Stimulated activated CD8-positive, alpha-beta memory T cell treated with anti-CD3 and anti-CD28 coated beads, Interleukin-15, amount 100 ng/mL, for 1 hour (primary cell): ENCODE measurements at places on chromosomes 12 and 14.

- no peak for DNase-seq
Observed at GRCh38 chr12:34398706-34399630, 376.7 kb downstream of the ALG10 start.

DNA sequence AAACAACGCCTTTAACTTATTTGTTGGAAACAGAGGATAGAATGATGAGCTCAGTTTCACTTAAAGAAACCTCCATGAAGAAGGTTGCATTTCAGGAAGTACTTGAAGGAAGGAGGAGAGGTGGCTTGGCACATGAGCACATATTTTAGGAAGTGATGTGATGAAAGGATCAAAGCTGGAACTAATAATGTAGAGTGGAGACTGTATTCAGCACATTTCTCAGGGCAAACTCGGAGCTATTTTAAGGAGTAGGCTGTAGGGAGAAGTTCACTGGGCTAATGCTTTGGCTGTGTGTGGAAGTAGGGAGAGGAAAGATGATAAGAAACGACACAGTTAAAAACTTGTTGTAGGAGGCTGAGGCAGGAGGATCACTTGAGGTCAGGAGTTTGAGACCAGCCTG, 272.8 kb downstream of the AKAP6 start:
- no peak for DNase-seq

GRCh38 chr12:7602277-7602676, 63.4 kb downstream of the APOBEC1 start:
- DNase-seq: no peak

DNA sequence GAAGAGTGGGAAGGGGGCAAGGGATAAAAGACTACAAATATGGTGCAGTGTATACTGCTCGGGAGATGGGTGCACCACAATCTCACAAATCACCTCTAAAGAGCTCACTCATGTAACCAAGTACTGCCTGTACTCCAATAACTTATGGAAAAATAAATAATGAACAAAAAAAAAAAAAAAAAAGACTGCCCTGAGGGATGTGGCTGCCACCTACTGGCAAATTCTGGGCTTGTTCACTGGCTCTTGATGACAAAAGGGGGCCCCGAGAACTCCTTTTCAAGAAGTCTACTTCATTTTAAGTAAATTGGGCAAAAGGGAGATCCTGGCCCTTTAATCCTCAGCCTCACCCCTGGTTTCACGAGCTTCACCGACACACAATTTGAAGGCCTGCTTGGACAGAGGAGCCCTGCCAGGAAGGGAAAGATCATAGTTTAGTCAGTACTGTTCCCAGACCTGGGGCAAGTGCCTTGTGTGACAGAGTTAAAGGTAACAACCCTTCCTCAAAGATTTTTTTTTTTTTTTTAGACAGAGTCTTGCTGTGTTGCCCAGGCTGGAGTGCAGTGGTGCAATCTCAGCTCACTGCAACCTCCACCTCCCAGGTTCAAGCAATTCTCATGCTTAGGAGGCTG, 26.1 kb upstream of the STAC3 start:
- no peak for DNase-seq

- no peak for DNase-seq
Observed at GRCh38 chr14:100019156-100019744, 46.0 kb upstream of the EVL start.

GRCh38 chr12:34388636-34389377, 366.5 kb downstream of the ALG10 start:
- no peak for DNase-seq

GRCh38 chr14:75884198-75884611, 97.6 kb downstream of the TGFB3 start:
- no peak for DNase-seq

GRCh38 chr14:43410631-43411030, 1096.5 kb downstream of the FSCB start:
- no peak for DNase-seq

- no peak for DNase-seq
Observed at GRCh38 chr12:129902371-129903091, 1.3 kb downstream of the TMEM132D start.

GRCh38 chr14:103504991-103505565, 17.6 kb downstream of the CKB start:
- DNase-seq: no peak

- DNase-seq: no peak
Observed at GRCh38 chr12:98438656-98439230, 76.6 kb upstream of the TMPO start.

DNA sequence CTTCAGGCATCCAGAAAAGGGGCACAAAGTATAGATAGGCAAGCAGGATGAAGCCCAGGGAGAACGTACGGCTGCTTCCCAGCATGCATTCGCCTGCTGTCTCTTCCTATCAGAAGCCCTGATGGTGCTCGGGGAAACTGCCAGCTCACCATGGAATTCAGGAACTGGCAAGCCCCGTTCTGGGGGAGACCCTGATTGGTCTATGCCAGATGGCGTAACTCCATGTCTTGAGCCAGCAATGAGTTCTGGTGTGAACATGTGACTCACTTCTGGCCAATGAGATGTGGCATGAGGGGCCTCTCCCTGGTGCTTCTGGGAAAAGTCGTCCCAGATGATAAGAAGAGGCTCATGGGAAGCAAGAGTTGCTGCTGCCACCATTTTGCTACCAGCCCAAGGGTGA, 270.8 kb downstream of the BCL11B start:
- no peak for DNase-seq

- no peak for DNase-seq
Observed at GRCh38 chr12:31651893-31652521, 7.5 kb upstream of the ETFBKMT start.

GRCh38 chr12:76374386-76375020, 26.3 kb upstream of the BBS10 start:
- DNase-seq: no peak

GRCh38 chr12:48973941-48974673, 2.6 kb upstream of the WNT10B start:
- no peak for DNase-seq

- DNase-seq: no peak
Observed at GRCh38 chr12:59079002-59079401, 158.7 kb upstream of the LRIG3 start.

- DNase-seq: no peak
Observed at GRCh38 chr12:90399357-90399756, 555.6 kb downstream of the CCER1 start.

GRCh38 chr12:47849261-47849660, 29.6 kb upstream of the HDAC7 start:
- DNase-seq: no peak

GRCh38 chr12:116009805-116010204, 267.7 kb downstream of the MED13L start:
- no peak for DNase-seq

DNA sequence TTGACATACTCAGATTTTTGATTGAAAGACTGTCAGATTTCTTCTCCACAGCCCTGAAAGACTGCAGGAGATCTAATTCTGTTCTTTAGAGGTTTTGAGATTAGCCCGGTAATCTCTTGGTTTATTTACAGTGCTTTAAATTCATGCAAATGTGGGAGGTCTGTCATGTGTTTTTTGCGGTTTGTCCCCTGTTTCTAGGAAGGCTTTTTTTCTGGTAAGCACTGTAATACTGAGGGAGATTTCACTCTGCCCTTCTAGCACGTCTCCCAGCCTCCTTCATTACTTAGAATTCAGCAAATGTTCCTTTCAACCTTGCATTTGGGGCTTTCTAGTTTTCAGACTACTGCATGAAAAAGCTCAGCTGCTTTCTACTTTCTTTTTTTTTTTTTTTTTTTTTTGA, 31.1 kb downstream of the GPHN start:
- DNase-seq: no peak

GRCh38 chr12:21949036-21949435, 7.8 kb upstream of the ABCC9 start:
- no peak for DNase-seq

DNA sequence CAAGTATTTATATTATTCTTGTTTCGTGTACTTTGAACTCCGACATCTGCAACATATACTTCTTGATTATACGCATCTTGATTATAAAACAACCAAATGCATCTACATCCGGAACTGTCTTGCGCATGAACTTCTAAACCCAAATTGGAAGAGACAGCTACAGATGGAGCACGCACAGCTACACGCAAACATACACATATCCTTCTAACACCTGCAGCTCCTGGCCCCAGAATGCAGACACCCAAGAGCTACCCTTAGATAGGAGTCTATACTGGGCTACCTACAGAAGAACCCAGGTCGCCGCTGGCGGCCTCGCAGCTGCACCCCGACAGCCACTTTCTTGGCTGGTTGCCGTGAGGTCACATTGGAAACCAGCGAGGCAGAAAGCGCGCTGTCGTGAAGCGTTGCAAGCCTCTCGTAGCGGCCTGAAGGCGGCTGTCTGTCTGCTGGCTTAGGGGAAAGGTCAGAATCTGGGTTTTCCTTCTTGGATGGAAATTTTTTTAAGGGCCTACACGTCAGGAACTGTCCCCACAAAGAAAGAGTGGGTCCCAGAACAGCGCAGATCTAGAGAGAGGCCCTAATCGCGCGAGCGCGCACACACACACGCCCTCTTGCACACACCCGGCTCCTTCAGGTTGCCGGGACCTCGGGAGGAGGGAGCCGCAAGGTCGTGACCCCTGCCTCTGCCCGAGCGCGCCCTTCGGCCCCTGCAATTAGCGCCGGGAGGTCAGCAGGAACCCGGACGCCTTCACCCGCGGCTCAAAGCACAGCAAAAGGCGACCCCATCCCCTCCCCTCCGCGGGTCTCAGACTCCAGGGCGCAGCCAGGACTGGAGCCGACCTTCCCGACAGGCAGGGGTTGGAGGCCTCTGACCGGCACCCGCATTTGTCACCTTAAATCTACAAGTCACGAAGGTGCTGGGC, 17.0 kb downstream of the TBX3 start:
- DNase-seq: no peak

DNA sequence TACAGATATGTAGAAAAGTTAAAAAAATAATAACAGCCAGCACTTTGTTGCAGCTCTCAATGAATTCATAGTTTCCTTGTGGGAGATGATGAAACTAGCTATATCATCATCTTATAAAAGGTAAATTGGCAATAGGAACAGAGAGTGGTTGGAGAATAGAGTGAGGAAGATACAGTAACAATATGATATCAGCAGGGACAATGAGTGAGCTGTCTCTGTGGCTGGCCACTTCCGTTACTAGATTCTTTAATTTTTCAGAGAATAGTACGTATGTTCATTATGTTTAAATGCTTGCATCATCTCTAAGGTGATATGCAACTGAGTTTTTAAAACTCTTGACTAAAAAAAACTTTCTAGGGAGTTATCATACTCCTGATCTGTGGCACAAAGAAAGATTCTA, 1006.2 kb upstream of the FLRT2 start:
- DNase-seq: no peak

- no peak for DNase-seq
Observed at GRCh38 chr14:99143126-99143525, 128.9 kb downstream of the BCL11B start.

DNA sequence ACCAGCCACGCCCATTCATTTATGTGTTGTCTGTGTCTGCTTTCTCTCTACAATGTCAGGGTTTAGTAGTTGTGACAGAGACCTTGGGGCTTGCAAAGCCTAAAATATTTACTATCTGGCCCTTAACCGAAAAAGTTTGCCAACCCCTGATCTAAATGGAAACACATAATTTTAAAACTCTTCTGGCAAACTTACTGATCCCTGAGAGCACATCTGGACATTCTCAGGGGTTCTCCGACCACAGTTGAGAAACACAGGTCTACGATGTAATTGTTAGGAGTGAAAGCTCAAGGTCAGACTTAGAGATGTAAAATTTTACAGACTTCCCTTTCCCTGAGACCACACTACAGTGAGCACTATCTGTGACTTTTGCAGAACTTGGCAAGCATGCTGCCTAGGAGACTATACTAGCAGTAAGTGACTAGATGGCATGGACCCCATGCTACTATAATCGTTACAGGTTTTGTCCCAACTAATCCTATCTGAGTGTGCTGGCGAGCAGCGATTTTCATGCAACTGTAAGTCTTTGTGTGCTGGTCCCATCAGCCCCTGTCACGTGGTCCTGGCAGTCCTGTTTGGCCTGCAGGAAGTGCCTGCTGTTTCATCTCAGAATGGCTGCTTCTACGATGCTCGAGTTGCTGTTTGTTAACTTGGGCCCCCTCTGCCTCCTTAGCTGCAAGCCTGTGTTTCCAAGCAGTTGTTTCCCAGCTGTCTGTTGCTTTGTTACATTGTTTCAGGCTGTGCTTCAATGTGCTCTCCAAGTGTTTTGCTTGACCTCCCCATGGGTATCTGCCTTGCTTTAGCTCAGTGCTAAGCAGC, 21.6 kb downstream of the TMTC2 start:
- no peak for DNase-seq

DNA sequence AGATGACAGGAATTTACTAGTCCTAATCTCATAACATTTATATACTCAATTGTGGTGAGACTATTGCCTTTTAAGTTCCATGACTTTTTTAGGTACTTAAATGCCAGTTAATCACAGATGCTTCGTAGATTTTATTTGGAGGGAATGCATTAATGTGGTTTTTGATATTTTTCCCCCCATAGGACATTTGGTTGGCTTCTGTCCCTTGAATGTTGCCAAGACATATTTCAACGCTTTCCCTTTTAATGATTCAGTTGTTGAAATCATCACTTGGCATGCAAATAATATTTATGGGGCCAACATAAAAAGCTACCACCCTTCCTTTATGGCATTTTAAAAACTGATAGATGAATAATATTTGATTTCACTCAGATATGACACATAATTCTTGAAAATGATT, 172.1 kb downstream of the ACSS3 start:
- DNase-seq: no peak

- no peak for DNase-seq
Observed at GRCh38 chr14:71103662-71104484, 196.6 kb downstream of the PCNX1 start.

DNA sequence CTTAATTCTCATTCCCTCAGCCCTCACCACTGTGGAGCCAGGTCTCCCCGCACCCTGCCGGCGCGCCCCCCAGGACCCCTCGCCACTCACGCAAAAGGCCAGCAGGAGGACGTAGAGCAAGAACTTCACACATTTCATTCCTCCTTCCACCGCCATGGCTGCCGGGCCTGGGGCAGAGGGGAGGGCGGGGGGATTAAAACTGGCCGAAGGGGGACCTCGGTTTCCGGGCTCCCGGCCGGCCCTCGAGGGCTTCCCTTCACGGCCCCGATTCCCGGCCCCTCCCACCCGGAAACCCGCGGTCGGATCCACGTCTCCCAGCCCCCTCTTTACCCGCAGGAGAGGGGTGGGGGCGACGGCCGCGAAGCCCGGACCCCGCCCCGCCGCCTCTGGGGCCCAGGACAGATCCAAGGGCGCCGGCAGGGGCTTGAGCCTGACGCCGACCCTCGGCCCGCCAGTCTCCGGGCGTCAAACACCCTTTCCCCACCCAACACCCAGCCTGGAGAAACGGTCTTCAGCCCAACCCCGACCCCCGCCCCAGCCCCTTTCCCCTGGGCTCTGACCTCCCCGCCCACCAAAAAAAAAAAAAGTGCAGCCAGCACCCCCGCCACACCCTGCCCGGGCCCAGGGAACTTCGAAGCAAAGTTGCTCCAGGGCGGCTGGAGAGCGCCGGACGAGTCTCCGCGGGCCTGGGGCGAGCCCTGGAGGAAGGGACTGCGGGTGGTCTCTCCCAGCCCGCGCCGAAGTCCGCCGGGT, 447 bp downstream of the CD63 start:
- no peak for DNase-seq
